ENCODE measurements at places on chromosomes 16 and 17.

- DNase-seq: no peak
These were observed 6.1 kb upstream of the PYDC1 start for GRCh38 chr16:31223044-31223443.

GRCh38 chr16:81313701-81314602 lies 810 bp upstream of the GAN start:
- DNase-seq: no peak

DNA sequence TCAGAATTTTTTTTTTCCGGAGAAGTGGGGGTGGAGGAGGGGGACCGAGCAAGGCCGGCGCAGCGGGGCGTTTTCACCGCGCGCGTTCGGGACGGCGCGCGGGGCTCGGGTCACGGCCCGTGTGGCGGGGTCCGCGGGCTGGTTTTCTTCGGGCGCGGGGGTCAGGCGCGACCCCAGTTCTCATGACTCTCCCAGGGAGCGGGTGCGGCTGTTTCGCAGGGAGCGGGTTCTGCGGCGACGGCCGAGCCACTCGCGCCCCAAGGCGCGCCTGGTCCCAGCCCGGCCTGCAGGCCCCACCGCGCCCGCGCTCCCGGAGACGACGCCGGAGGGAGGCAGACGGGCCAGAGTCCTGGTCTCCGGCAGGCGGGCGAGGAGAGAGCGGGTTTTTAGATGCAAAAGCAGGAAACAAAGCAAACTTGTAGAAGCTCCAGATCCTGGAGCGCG lies 1.0 kb downstream of the BAHCC1 start:
- no peak for DNase-seq

DNA sequence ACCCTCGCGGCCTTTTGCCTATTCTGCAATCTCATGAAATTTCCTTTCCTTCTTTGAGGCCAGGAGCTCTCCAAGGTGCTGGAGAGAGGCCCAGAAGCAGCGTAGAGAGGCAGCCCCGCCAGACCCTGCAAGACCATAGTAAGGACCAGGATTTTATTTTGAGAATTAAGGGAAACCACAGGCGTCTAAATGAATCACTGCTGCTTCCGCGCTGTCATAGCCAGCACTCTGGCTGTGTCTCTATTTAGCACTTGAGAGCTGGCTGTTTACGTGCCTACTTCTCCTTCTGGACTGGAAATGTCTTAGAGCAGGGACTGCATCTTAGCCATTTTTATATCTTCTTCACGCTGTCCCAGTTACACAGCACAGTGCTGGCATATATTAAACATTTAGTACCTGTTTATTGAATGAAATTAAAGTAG lies 37.6 kb upstream of the PIRT start:
- no peak for DNase-seq

- DNase-seq: no peak
These were observed 349.8 kb downstream of the UTP18 start for GRCh38 chr17:51610155-51610554.

- no peak for DNase-seq
These were observed 13.4 kb upstream of the KCNG4 start for GRCh38 chr16:84253173-84253572.

DNA sequence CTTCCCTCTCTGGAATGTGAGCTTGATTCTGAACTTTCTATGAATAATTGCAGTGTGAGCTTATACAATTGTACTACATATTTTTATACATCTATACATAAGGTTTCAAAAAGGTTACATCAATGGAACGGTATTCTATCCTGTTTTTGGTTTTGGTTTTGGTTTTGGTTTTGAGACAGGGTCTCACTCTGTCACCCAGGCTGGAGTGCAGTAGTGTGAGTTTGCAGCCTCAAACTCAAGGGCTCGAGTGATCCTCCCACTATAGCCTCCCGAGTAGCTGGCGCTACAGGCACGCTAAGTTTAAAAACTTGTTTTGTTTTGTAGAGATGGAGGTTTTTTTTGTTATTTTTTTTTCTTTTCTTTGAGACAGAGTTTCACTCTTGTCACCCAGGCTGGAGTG lies 1.1 kb downstream of the CTRB1 start:
- DNase-seq: peak; percentile 24

DNA sequence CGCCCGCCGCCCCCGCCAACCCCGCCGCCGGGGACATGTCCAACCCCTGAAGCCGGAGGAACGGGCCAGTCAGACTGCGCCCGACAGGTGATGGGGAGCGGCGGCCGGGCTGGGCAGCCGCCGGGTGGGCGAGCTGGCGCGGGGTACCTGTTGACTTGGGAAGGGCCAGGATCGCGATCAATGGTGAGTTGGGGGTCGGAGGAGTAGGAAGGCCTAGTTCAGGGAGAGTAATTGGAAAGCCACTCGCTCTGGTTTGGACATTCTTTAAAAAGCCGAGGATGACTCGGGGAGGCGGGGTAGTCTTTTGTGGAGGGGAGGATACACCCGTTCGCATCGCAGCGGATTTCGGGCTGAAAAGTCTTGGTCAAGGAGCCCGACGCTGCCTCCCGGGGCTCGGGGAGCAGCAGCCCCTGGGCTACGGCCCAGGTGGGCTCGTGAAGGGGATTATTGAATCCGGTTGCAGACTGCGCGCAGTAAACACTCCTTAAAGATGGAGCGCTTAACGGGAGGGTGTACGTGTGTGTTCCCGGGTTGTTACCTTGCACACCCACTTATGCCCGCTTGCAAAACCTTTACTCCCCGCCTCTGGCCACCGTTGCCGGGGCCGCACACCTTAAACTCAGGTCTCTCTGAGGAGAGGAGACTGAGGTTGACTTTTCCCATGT lies 123.8 kb downstream of the GOSR1 start:
- DNase-seq: peak; percentile 1

GRCh38 chr16:79843631-79844043 lies 243.1 kb upstream of the MAF start:
- DNase-seq: no peak

- no peak for DNase-seq
These were observed 12.9 kb upstream of the CACNG5 start for GRCh38 chr17:66822009-66822408.

- DNase-seq: no peak
These were observed 2.3 kb upstream of the MAZ start for GRCh38 chr16:29804020-29804419.

DNA sequence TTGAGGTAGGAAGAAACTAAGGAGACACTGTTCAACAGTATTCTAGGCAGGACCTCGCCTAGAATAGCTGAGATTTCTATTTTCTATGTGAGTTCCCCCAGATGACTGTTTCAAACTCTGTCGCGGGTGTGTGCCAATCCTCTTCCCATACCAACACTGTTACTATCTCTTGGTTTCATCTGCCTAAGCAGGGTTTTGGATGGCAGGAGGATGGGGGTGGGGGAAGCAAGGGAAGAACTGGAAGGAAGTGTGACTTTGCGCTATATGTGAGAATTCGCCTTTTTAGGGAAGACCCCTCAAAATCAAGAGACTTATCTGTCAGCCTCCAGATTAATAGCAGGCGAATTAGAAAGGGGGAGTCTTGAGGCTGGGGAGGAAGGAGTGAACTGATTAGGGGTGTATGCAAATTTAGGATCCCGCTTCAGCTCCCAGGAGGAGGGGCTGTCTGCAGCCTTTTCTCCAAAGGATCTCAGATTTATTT lies 521 bp upstream of the G6PC3 start:
- peak; percentile 61 for DNase-seq

GRCh38 chr16:10103700-10104099 lies 78.5 kb downstream of the GRIN2A start:
- no peak for DNase-seq

GRCh38 chr16:7278636-7279035 lies 54.0 kb upstream of the RBFOX1 start:
- no peak for DNase-seq

- DNase-seq: no peak
These were observed 1.2 kb downstream of the ARHGAP44 start for GRCh38 chr17:12790249-12791106.

DNA sequence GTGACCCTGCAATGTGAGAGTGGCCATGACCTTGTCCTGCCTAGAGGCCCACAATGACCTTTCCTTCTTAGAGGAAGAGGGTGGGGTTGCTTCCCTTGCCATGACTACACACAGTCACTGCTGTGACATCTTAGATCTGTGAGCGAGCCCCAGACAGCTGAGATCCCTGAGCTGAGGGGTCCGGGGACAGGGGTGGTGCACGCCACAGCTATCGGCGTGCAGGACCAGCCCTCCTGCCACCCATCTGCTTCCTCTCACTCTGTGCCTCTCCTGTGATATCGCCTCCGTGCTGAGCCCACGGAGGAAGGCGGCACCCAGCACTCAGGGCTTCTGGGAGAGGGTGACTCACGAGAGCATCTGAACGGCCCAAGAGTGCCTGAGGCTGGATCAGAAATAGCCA lies 35.2 kb downstream of the KIAA0513 start:
- DNase-seq: peak; percentile 65

- no peak for DNase-seq
These were observed 120.2 kb downstream of the SMG6 start for GRCh38 chr17:2183346-2183745.

DNA sequence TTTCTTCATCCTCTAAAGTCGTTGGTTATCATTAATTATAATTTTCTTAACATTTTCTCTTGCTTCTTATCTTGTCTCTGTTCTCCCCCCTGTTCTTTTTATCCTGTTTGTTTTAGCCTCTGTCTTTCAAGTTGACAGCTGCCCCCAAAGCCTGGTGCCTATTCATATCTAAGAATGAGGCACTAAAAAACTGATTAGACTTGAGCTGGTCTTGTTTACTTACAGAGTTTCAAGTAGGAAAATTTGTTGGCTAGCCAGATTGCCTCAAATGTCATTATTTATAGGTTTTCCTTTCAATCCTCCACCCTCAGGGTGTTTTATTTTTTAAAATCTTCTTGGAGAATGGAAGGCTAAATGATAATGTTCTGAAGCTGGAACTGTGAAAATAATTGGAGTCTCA lies 236.0 kb downstream of the UTP18 start:
- no peak for DNase-seq

DNA sequence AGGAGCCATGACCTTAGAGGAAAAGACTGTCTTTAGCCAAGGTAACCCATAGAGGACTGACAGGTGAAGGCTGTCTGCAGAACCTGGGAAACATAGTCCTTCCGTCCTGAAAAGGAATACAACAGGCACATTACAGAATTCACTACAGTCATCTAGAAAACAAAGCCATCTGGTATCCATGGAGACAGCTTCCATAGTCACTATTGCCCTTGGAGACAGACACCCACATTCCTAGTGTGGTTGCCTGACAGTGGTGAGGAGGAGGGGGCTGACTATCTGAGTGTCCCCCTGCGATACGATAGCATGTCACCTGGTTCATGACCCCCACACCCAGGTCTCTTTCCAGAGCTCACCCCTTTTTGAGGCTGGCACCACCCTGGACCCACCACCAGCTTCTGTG lies 254.7 kb downstream of the CDH13 start:
- DNase-seq: no peak

DNA sequence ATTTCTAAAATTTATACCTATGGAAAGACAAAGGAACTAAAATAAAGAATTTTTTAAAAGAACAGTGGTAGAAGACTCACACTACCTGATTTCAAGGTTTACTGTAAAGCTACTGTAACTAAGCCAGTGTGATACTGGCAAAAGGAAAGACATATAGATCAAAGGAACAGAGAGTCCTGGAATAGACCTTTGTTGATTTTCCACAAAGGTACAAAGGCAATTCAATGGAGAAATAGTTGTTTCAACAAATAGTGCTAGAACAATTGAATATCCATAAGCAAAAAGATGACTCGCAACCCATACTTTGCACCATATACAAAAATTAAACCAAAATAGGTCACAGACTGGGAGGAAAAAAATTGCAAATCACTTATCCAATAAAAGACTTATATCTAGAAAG lies 36.7 kb downstream of the MYH10 start:
- DNase-seq: no peak

DNA sequence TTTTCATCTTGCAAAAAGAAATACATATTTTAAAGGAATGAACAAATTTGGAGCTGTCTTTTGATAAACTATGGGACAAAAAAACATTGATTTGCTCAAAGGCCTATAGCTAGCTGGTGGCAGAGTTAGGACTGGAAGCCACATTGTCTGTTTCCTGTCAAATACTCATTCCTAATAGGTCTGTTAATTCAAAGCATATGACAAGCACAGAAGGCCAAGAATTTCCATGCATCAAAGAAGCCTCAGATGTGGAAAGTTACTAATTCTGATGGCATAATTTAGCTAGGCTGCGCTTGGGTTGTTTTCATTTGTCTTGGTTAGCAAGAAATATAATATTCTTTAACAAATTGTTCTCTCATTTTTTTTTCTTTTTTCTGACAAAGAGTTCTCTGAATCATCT lies 98.0 kb downstream of the CDK5R1 start:
- DNase-seq: no peak

DNA sequence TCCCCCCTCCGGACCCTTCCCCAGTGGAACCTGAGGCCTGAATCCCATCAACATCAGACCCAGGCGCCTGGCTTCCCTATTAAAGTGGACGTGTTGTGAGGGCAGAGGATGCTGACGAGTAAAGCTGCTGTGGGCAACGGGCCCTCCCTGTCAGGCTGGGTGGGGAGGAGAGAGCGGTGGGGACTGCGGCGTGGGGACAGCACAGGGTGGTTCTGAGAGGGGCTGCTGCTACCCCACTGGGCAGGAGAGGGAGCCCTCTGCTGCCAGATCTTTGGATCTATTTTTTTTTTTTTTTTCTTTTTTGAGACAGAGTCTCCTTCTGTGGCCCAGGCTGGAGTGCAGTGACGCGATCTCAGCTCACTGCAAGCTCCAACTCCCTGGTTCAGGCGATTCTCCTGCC lies 5.9 kb downstream of the CA5A start:
- DNase-seq: no peak

GRCh38 chr16:68289621-68290329 lies 21.0 kb downstream of the SLC7A6OS start:
- peak; percentile 66 for DNase-seq

- no peak for DNase-seq
These were observed 19.5 kb downstream of the ATP2A3 start for GRCh38 chr17:3944485-3945388.

- peak; percentile 82 for DNase-seq
These were observed 9.2 kb upstream of the CCL22 start for GRCh38 chr16:57349212-57350031.

DNA sequence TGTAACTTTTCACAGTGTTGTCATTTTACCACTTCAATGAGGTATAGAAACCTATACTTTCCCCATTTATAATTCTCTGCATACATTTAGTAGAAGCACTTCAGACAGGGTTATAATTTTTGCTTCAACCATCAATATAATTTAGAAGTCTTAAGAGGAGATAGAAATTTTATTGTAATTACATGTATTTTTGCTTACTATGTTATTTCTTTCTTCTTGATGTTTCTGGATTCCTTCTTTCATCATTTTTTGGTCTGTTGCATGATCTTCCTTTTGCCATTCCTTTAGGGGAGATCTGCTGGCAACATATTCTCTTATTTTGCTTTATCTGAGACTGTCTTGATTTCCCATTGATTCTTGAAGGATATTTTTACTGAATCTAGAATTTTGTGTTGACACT lies 31.1 kb downstream of the SPECC1 start:
- DNase-seq: no peak

GRCh38 chr16:22370038-22370820 lies 4.2 kb downstream of the CDR2 start:
- no peak for DNase-seq

DNA sequence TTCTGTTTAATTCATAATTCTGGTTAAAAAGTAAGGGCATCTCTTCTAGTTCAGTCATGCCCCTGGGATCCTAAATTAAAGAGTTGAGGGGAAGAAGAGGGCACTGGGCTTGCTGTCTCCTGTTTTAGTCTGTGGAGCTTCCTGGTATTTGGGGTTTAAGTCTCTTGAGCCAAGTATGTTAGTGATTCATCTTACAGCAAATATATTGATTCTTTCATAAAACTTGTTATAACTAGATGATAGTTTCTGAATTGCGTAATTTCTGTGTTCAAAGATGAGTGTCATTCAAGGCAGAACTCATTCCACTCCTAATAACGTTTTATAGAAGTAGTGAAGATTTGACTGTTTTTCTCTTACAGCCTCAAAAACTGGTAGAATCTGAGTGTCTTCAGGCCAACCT lies 1.7 kb downstream of the TXNDC17 start:
- DNase-seq: no peak
